ENCODE measurements at places on chromosomes 4 and X.

DNA sequence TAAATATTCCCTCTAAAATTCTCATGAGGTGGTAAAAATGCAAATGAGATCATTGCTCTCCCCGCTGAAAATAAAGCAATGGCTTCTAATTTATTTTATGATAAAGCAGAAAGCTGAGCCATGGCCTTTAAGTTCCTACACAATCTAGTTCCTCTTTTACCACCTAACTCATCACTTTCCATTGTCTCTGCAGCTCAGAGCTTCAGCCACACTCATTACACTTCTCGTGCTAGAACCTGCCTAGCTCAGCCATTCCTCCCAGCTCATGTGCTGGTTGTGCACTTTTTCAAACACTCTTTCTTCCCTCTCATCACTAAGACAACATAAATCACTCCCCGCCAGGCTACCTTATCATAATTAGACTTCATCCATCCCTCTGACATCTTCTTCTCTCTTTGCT, 1112.1 kb upstream of the PRKX start:
- no peak for DNase-seq

GRCh38 chr4:112284662-112285411, 867 bp downstream of the TIFA start:
- no peak for DNase-seq

- no peak for DNase-seq
Measured at GRCh38 chr4:13910556-13910955, 283.0 kb upstream of the BOD1L1 start.

DNA sequence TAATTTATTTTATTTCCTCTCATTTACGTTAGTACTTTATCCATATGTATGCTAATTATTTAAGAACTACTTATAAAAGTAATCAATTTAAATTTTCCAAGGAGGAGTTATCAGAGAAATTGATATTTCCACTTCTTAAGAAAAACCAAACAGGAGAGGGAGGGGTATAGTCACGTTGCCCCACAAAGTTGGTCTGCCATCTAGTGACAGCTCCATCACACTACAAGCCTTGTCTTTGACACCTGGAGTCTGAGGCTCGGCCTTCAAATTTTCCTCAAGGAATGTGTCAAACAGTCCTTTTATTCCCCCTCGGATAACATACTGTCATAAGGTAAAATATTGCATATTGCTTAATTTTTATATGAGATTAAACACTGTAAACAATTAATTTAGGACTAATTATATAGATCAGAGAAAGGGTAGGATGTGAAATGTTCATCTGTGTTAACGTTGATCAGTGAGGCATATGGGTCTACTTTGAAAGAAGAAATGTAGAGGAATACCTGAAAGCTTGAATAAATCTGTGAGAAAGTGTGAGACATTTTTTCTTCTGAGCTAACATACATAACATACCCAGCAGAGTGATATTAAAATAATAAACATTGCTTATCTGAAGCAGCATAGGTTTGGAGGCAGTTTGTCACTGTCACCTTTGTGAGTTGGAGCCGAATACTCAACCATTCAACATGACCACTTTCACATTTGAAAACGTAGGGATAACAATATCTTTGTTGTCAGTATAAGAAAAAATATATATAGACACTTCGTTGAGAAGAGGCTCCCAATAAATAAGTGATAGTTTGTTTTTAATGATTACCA, 114.4 kb downstream of the GLRA3 start:
- no peak for DNase-seq

- no peak for DNase-seq
Measured at GRCh38 chr4:95867919-95868318, 28.0 kb downstream of the PDHA2 start.

GRCh38 chrX:37380924-37381323, 31.8 kb downstream of the PRRG1 start:
- DNase-seq: no peak

DNA sequence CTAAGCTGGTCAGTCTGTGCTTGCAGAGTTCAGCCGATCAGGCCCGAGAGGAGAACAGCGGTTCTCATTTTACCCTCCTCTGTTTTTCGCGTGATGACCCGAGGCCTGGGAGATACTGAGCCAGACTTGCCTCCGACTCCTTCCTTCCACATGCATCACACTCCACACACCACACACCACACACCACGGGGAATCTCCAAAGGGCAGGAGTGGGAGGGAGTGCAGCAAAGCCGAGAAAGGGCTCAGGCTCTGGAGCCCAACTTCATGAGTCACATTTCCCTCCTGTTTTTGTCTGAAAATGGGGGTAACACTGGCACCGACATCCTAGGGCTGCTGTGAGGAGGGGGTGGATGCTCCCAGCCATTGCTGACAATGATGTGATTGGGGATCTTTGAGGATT, 38.9 kb downstream of the TKTL1 start:
- DNase-seq: no peak

- DNase-seq: no peak
Measured at GRCh38 chr4:28015996-28016395, 1155.4 kb downstream of the STIM2 start.

GRCh38 chr4:183670251-183670650, 11.2 kb downstream of the TRAPPC11 start:
- no peak for DNase-seq

- no peak for DNase-seq
Measured at GRCh38 chr4:184398741-184399511, 75.4 kb downstream of the IRF2 start.

GRCh38 chr4:163303069-163303468, 29.3 kb downstream of the NPY1R start:
- DNase-seq: no peak

GRCh38 chr4:185914583-185915199, 102.7 kb upstream of the SORBS2 start:
- no peak for DNase-seq

DNA sequence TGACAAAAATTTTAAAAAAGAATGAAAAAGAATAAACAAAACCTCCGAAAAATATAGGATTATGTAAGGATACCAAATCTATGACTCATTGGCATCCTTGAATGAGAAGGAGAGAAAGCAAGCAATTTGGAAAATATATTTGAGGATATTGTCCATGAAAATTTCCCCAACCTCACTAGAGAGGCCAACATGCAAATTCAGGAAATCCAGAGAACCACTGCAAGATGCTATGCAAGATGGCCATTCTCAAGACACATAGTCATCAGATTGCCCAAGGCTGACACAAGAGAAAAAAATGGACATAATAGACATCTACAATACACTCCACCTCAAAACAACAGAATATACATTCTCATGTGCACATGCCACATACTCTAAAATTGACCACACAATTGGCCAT, 135.9 kb upstream of the SPANXB1 start:
- DNase-seq: no peak

DNA sequence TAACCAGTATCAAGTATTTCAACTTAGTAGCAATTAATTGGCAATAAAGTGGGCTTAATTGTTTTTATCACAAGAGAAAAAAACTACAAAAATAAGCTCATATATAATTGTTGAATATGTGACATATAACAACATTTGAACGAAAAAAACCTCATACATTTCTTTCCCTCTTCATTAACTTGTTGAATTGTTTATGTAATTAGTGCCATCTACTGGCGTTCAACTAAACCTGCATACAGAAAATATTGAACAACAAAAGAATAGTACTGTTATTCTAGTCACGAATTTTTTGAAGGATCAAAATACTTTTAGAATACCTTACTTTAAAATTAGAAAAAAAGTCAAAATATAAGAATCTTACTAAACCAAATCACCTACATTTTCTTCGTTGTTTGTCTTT, 586.5 kb upstream of the FTHL17 start:
- no peak for DNase-seq

DNA sequence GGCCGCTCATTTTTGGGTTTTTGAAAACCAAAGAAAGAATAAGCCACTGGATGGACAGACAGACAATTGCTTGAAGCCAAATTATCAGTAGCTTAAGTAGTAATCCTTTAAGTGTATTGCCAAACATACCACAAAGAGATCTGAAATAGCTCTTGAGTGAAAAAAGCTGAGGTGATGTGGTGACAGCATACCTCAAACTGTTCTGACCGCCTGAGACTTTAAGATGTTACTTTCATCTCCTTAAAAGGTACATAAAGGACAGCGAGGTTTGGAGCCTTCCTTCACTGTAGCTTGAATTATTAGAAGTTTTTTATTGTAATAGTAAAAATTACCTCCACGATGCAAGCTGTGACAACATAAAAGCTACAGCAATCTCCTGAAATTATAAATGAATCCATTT, 271.5 kb upstream of the FAM241A start:
- no peak for DNase-seq

DNA sequence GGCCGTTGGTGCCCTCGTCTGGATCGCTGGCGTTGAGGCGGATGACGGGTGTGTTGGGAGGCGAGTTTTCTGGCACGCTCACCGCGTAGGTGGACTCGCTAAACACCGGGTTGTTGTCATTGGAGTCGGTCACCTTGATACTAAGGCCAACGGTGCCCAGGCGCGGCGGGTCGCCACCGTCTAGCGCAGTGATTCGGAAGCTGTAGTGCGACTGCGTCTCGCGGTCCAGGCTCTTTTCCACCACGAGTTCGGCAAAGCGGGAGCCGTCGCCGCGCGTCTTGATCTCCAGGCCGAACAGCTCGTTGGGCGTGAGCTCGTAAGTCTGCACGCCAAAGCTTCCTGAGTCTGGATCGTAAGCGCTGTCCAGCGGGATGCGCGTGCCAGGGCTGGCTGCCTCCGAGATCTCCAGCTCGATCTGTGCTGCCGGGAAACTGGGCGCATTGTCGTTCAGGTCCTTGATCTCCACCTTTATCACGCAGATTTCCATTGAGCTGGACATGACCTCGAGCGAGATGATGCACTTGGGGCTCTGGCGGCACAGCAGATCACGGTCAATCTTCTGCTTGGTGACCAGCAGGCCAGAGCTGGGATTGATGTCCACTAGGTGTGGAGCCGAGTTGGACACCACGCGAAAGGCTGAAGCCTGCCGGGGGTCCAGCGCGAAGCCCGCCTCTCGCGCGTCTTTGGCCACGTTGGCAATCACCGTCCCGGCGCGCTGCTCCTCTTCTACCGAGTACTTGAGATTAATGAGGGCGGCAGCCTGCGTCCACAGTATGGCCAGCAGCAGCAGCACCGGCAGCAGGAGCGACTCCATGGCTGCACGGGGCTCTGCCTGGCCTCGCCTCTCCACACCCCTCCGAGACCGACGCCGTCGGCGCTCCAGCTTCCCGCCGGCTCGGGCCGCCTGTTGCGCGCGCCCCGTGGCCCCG, 2.0 kb downstream of the PCDH19 start:
- no peak for DNase-seq

GRCh38 chr4:170990989-170991589, 822.1 kb upstream of the GALNTL6 start:
- no peak for DNase-seq

DNA sequence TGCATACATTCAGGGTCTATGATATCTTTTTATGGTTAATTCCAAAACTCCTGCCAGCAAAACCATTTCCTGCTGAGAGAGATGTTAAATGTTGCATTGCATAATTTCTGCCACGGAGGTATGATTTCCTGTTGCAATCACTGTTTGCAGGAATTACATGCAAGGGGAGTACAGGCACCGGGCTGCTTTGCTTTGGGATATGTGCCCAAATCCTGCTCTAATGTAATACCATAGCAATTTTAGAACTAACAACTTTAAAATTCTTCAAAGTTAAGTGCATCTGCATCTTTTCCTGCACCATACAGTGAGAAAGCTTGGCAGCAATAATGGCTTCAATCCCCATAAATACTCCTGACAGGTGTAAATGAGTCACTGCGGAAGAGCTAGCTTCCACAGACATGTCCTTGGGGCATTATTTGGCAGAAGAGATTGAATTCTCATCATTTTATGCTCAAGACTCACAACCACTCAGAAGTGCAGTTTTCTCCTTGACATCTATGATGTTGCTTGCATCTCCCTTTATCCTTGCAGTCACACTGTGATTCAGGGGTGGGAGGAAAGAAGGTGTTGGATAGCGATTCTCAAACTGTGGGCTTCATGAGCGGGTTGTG, 29.6 kb downstream of the TRIM2 start:
- no peak for DNase-seq

GRCh38 chr4:123507376-123507775, 110.8 kb downstream of the SPRY1 start:
- no peak for DNase-seq

DNA sequence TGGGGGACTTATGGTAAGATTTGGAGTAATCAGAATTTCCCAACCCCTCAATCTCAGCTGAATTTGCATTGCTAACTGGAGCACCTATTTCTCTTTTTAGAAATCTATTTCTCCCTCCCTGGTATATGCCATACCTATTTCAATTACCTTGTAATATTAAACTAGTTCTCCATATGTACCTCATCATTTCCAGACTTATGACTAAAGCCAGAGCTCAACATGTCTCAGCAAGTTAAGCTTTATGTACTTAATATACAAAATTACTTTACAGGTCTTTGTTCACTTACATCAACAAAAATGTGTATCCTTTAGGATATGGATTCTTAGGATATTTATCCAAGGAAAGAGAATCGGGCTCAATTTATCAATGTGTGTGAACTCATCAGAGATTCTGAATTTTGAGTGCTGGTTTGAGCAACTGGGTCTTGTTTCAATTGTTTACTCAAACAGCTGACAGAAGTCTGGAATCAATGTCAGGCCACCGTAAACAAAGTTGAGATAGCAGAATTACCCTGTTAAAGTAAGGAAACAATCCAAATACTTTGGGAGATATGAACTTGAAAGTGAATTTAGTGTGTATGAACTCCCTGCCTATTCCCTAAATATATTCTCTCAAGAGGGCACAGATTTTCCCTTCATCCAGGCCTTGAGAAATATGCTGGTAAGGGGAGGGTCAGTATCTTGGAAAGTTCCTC, 199.6 kb downstream of the VEGFC start:
- no peak for DNase-seq

GRCh38 chrX:103376979-103377324, 614 bp downstream of the BEX3 start:
- DNase-seq: no peak

GRCh38 chr4:124121461-124121971, 591.0 kb downstream of the ANKRD50 start:
- no peak for DNase-seq

DNA sequence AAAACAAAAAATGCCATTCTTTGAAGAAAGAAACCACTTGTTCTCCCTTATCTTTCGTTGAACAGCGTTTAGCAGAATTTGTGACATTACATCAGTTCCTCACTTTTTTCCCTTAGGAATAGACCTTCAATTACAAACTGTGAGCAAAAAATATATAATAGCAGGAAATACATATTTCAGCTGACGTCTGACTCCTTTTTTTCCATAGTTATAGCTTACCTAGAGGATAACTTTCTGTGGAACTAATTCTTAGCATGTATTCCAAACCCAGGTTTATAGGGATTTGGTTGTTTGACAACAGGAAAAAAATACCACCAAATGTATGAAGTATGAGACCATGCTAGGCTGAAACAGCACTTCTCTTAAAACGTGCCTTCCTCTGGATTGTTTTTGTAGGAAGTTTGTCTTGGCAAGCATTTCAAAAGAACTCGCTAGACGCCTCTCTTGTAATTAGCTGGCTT, 2.0 kb upstream of the LIMCH1 start:
- DNase-seq: no peak

DNA sequence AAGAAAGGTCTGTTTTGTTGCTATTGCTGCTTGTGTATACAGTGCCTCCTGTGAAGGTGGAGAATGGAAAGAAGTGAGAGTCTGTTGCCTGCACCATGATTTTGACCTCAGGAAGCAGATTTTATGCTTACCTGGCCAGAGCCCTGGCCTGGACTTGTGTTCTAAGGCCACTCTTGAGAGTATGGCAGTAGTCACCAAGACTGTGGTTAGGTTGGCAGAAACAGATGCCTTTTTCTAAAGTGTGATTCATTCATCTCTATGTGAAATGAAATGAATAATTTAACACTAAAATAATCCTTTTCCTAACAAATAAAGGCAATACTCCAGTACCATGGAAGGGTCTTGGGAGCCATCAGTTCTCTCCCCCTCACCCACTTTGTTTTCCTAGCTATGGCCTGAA, 161.8 kb downstream of the DCLK2 start:
- no peak for DNase-seq

All from vagina (tissue), 2 donors.